ENCODE measurements at places on chromosomes 2 and 18. TPM values are rescaled to one million over a fixed set of nuclear protein-coding genes. Genes with fewer than 3 reads are reported as not detected.

- DNase-seq, result peak; percentile 62
Measured at GRCh38 chr2:237143676-237144440, 58.2 kb downstream of the COPS8 start.

GRCh38 chr2:136310005-136310495 is 192.1 kb upstream of the CXCR4 start:
- no peak for DNase-seq

DNA sequence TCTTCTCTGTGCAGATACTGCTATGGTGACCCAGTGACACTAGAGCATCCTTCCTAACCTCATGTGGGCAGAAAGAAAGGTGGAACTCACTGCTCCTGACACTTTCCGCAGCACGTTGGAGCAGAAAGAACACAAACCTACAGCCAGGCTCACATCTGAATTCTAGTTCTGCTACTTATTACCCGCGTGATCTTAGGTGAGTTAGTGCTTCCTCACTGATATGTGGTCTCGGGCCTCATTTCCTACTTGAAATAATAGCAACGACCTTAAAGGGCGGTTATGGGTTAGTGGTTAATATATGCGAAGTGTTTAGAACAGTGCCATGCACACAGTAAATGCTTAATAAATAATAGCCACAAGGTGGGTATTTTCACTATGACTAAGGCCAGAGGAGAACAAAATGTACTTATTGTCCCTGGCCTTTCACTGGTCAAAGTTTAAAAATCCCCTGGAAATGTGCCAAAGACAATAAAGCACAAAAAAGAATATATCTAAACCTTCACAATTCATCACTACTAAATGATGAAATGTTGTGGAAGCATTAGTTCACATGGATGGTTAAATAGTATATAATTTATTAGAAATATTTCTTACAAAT is 66.6 kb downstream of the MYOM1 start:
- DNase-seq, result no peak

DNA sequence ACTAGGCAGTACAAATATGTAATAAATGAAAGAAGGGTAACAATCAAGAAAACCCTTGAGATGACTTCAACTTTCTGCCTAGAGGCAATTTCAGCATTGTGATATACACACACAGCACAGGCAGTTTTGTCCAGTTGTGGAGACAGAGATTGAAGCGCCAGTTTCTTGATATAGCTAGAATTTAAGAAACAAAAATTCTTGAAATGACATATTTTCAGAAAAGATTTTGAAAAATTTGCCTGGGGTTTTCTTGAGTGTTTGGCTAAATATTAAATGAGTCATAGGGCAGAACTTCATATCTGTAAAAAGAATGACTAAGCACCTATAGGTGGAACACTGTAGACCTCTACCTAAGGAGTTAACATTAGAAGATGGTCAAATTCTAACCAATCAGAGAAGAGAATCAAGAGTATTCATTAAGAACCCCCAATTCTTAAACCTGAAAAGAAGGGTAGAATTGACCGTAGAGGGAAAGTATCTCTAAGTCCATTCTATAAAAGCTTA is 1266.8 kb upstream of the TMEFF2 start:
- DNase-seq, result no peak

DNA sequence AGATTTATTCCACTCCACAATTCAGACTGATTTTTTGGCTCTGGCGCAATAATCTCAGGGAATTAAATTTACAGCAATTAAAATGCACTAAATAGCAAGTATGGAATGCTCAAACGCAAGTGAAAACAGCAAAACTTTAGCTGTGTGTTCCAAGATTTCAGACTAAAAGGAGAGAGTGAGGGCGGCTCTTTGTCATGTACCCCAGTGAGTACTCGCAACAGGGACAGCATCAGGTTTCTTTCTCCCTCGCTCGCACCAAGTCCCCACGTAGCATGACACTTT is 1.1 kb downstream of the ROCK2 start:
- DNase-seq, result no peak

DNA sequence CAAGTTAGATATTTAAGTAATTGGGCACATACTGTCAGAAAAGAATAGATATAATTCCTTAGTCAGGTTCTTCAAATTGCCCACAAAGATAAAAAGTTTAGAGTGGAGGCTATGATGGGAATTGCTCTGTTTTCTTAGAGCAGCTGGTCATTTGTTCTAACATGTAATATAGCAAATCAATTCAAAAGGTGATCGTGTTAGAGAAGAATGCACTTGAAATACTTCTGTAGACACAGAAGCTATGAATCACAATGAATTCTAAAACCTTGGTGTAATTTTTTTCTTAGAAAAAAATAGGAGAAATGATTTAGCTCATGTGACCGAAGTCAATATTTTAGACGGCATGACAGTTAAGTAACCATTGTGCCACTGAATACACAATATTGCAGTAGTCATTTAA is 918.1 kb upstream of the LRATD1 start:
- no peak for DNase-seq

GRCh38 chr2:230866756-230867523 is 2.2 kb downstream of the ITM2C start:
- no peak for DNase-seq

- DNase-seq, result no peak
Measured at GRCh38 chr2:28219758-28220368, 172.8 kb upstream of the FOSL2 start.

DNA sequence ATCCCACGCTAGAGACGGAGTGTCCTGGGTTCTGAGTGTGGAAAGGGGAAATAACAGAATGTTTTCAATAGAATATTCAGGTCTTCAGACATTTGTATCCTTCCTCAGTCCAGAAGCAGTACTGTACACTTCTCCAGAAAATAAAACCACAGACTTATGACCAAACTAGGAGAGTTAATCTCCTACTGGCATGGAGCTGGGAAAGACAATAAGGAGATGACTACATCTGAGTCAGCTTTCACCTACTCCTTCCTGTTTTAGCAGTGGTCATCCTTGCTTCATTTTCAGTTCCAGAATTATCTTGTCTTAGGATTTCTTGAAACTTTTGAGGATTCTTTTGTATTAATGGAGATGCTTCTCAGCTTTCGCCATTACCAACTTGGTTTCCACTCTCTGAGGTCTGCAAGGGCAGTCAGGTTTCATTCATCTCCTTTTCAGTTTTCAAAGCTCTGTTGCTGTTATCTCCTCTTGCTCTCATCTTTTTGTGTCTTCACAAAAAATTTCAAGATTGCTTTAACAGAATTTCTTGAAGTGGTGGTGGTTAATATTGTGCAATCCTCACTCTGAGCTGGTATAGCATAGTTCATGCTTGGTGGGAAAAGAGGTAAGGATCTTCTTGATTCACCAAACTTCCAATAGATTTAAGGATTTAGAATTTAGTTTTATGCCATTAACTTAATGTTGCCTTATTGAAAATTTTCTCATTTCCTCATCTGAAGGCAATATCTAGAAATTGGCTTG is 23.7 kb upstream of the NR4A2 start:
- DNase-seq, result no peak

DNA sequence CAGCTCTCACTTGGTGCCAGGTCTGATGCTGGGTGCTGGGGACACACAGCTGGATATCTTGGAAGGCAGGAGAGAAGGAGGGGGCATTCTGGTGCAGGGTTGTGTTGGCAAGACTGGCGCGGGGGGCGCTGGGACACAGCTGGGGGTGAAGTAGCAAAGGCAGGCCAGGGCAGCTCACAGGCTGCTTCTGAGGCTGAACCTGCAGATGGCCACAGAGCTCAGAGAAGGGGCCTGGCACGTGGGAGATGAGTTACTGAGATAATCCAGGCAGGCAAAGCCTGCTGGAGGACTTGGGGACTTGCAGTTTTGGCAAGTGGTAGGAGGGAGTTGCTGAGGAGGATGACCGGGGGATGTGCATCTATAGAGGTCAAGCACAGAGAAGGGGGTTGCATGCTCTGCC is 16.2 kb upstream of the DGKD start:
- no peak for DNase-seq

- no peak for DNase-seq
Measured at GRCh38 chr2:73968357-73968937, 16.3 kb upstream of the TET3 start.

DNA sequence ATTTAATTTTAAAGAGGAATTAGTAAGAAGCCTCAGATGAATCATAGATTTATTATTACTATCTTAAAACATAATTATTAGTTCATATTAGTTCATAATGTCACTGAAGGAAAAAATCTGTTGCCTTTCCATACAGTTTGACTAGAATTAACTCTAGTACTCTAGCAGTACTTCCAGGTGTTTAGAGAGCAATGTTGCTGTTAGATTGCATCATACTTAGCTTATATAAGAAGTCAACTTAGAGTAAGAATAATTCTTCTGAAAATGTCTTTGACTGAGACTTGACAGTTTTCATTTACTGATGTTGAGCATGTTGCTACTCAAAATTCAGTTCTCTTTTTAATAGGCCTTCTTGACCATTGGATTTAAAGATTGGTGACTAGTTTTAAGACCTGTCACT is 4.7 kb downstream of the RAB3GAP1 start:
- DNase-seq, result no peak

- peak; percentile 29 for DNase-seq
Measured at GRCh38 chr18:3692113-3692621, 242.2 kb downstream of the TGIF1 start.

DNA sequence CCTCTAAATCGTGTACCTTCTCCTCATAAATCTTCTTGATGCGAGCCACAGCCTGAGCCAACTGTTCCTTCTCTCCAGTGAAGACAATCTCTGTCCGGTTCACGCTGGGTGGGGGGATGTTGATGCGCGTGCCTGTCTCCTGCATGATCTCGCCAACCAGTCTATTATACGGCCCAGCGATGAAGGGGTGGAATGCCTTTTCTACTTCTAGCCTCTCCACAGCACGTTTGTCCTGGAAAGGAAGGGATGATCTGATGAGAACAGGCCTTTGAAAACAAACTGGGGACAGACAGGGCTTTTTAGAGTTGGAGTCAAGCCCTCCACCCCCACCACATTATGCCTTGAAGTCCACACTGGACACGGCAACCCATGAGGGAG is 59.3 kb downstream of the HDLBP start:
- DNase-seq, result no peak

- DNase-seq, result no peak
Measured at GRCh38 chr2:43228756-43229659, 2.6 kb upstream of the ZFP36L2 start.

- no peak for DNase-seq
Measured at GRCh38 chr18:46080156-46080555, 8.1 kb upstream of the PSTPIP2 start.

GRCh38 chr2:105775809-105776559 is 31.3 kb downstream of the NCK2 start:
- DNase-seq, result no peak

DNA sequence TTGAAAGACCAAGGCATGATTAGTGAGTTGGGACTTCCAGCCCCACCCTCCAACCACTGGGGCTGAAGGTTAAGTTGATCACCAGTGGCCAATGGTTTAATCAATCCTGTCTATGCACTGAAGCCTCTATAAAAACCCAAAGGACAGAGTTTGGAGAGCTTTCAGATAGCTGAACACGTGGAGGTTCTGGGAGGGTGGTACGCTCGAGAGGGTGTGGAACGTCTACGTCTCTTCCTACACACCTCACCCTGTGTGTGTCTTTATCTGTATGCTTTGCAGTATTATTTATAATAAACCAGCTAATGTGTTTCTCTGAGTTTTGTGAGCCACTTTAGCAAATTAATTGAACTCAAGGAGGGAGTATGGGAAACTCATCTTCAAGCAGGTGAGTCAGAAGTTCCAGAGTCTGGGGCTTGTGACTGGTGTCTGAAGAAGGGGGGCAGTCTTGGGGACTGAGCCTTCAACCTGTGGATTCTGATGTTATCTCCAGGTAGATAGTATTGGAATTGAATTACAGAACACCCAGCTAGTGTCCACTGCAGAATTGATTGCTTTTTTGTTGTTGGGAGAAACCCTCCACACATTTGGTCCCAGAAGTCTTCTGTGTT is 20.3 kb downstream of the ACTR3 start:
- no peak for DNase-seq

Gene GDF7
- total RNA-seq, result 7.8 TPM

Gene STK39
- 49.1 TPM for total RNA-seq

Gene GKN1
- total RNA-seq, result not detected

Gene VWC2L
- total RNA-seq, result 0.11 TPM

Gene DSEL
- total RNA-seq, result 8.6 TPM

Gene BUB1
- total RNA-seq, result 1.8 TPM

Gene ANTXR1
- 86.3 TPM for total RNA-seq

Gene MARCHF7
- total RNA-seq, result 101 TPM

Gene EPB41L3
- total RNA-seq, result 44.1 TPM

Gene IL37
- not detected for total RNA-seq

Data from esophagus muscularis mucosa (tissue), 4 donors.